ENCODE measurements at places on chromosomes 3 and 15. TPM values are rescaled to one million over a fixed set of nuclear protein-coding genes. Genes with fewer than 3 reads are reported as not detected.
A peak's percentile ranks its signal among the peaks of the same experiment; 100 is the strongest.

Gene GPR156
- total RNA-seq = 2.1 TPM

GRCh38 chr3:126170073-126170777 is 10.2 kb downstream of the ALDH1L1 start:
- DNase-seq = no peak

DNA sequence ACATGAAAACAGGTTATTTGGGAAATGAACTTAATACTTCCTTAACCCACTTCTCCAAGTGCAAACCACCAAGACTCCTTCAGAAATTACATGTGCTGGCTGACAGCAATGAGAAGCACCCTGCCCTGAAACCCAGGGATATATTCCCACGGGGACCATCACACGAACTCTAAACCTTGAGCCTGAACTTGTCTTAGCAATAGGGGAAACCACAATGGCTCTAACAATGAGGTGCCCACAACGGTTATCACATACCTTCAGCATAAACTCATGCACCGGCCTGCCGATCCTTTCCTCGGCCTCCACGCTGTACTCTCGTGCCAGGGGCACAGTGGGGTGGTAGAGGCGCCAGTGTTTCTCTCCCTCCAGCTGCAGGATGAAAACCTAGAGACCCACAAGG is 13.4 kb downstream of the RIOX2 start:
- DNase-seq = no peak

- DNase-seq = no peak
Observed at GRCh38 chr3:134199240-134199639, 51.4 kb downstream of the RYK start.

Gene GLCE
- 16.2 TPM for total RNA-seq

DNA sequence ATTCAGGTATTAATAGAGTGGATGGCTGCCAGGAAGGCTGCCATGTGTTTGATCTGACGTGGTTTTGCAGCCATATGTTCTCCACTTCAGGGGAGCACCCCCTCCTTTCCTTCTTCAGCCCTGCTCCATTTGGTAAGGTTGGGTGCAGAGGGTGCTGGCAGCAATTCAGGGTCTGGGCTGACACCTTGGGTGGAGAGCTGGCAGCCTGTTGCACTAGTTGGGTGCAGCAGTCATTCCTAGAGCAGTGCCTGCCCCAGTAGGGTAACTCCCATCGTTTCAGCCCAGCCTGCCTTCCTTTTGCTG is 1.5 kb downstream of the TYRO3 start:
- no peak for DNase-seq

DNA sequence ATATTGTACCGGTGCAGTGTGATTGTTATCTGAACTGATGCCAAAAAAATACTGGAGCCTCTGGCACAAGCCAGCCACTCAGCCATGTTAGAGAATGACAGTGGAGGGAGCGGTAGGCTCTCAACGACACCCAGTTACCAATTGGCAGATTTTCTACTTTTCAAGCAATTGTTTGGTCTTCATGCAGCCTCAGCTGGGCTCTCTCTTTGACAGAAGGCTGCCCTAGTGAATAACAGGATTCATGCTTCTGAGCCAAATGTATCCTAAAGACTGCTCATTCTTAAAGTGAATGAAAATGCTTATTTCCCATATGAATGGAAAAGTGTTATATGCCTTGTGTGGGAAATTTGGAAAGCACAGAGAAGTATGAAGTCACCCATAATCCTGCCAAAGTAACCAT is 261.2 kb upstream of the TRIM42 start:
- DNase-seq = no peak

DNA sequence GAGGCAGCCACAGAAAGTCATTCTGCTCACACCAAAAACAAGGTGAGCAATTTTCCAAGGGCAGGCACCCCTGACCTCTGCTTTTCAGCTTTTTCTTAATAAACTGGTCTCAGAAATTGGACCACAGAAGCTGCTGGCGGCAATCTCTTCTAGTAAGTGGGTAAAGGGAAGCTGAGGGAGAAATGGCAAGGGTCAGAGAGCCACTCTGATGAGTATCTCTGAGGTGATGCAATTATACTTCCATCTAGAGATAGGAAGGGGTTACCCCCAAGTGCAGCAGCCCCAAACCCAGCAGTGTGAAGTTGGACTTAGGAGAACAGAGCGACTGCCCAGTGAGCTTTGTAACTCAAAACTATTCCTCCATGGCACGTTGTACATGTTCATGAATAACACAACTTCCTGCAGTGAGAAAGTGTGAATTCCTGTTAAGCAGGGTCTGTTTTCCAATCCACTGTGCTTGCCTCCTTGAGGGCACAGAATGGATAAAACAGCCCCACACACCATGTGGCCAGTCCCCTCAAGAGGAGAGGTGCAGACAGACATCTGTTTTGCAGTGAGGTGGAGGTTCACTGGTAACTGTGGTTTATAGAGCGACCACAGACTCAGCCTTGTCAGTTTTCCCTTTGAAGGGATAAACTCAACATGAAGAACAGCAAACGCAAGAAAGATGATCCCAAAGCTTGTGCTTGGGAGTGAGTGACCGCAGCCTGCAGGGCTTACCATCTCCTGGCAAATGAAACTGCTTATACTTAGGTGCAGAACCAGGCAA is 683.4 kb upstream of the CFAP20DC start:
- DNase-seq = no peak

Gene NOX5
- not detected for total RNA-seq

DNA sequence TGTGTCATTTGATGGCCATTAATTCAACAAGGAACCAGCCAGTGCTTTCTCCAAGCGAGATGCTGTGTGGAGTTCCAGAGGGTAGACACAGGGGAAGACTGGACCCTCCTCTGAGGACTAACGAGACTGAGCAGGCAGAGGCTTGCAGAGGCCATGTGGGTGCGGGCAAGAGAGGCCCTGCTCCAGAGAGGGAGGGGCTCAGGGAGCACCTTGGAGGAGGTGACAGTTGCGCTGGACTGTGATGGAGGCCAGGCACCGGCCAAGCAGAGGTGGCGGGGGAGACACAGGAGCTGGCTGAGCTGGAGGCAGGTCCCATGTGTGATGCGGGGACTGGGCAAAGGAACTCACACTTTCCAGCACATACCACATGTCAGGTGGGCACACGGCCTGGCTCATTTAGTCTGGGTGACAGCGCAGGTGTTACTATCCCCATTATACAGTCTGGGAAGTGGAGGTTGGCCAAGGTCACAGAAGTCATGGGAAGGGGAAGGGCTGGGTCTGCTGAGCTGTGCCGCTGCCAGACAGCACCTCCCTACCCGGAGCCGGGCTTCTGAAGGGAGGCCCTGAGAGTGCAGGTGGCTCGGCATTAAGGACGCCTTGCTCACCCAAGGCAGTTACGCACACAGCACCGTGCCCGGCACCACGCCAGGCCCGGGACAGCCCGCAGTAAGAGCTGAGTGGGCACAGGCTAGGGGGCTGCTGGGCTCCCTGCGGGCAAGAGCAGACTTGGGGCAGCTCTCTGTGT is 3.7 kb downstream of the MELTF start:
- peak; percentile 44 for DNase-seq

DNA sequence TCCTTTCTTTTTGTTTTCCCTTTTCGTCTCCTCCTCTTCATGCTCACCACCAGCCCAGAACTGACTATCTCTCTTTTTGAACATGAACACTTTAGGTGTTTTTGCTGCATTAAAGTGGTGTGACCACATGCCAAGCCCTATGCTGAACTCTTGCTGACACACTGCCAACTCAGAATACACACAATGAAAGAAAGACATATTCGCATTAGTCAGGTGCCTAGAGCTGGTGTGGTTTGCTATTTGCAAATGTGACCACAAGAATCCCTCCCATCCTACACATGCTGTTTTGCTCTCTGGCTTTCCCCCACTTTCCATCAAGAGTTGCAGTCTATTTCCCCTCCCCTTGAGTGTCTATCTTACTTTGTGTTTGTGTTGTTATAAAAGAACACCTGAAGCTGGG is 967.8 kb upstream of the CFAP20DC start:
- DNase-seq = no peak

DNA sequence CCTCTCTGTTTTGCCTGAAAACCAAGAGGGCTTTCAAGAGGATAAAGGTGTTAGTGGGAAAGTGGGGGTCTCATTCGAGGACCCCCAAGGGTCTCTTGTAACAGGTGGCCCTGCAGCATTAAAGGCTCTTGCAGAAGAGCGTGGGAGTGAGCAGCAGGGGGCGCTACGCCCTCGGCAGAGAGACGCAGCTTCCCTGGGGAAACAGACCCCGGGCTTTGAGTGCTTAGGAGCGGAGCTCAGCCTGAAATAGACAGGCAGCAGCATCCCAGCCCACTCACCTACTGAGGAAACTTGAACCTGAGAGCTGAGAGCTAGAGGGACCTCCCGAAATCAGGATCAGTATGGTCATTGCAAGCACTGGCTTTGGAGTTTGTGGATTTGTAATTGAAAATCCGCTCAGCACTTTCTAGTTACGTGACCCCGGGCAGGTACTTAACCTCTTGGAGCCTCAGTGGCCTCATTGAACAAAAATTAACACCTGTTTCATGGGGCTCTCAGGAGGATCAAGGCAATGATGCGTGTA is 25.7 kb downstream of the RPLP1 start:
- DNase-seq = peak; percentile 86

Gene SIDT1
- not detected for total RNA-seq

Gene HIGD2B
- total RNA-seq = not detected

GRCh38 chr3:69065318-69065964 is 13.3 kb upstream of the TMF1 start:
- DNase-seq = no peak

- DNase-seq = no peak
Observed at GRCh38 chr3:39038165-39038564, 13.6 kb downstream of the SCN11A start.

DNA sequence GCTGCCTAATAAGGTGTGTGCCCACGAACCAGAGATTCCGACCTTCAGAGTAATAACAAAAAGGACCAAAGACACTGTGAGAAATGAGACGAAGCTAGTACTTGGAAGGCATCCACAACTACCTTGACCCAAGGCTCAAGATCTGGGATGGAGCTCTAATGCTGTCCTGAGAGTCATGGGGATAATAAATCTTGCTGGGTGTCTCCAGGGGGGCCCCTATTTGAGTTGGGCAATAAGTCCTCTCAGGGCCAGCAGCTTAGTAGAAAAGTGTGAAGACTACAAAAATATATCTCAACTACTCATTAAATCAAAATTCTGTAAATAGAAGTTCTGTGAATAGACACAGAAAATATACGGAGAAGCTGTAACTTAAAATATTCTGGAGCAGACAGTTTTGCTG is 2.9 kb upstream of the NDN start:
- no peak for DNase-seq
